Colonic mucosa (tissue), 4 donors: ENCODE measurements at places on chromosomes 5 and 9. TPM values are rescaled to one million over a fixed set of nuclear protein-coding genes. Genes with fewer than 3 reads are reported as not detected.

The PCDHA3 gene
- total RNA-seq = 0.11 TPM

The CRHBP gene
- total RNA-seq = 0.61 TPM

The SLC4A9 gene
- not detected for total RNA-seq

The SH3TC2 gene
- 2.5 TPM for total RNA-seq

The PCDHGB2 gene
- 0.47 TPM for total RNA-seq

The PCDH12 gene
- total RNA-seq = 1.3 TPM

The LCN1 gene
- not detected for total RNA-seq

The FAM153A gene
- 0.52 TPM for total RNA-seq

The COL5A1 gene
- 10.9 TPM for total RNA-seq

The CCDC192 gene
- not detected for total RNA-seq

The GOLPH3 gene
- total RNA-seq = 128 TPM

- DNase-seq = no peak
These were observed 346.5 kb upstream of the MEF2C start for GRCh38 chr5:89229331-89230070.

- no peak for DNase-seq
These were observed 634.4 kb upstream of the C9orf72 start for GRCh38 chr9:28207657-28208056.

DNA sequence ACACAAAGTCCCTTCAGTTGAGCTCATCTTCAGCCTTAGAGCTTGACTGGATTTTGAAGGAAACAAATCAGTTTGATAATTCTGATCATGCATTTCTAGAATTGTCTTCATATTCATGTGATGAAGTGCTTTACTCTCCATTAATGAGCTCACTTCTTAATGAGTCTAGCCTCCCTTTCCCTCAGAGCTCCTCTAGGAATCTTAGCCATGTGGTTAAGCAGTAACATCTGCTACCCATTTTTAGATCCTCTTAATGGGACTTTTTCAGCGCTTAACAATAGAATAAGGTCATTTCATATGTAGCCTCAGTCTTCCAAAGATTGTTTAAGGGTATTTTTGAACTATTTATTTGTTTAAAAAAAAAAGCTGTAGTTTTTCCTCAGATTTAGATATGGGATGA lies 36.9 kb upstream of the LURAP1L start:
- no peak for DNase-seq

- no peak for DNase-seq
These were observed 290.8 kb downstream of the MED10 start for GRCh38 chr5:6087576-6087975.

- DNase-seq = no peak
These were observed 97.8 kb downstream of the C5orf15 start for GRCh38 chr5:133870661-133871060.

GRCh38 chr5:74070766-74071165 lies 444.8 kb downstream of the ARHGEF28 start:
- no peak for DNase-seq

- DNase-seq = no peak
These were observed 55.7 kb downstream of the THBS4 start for GRCh38 chr5:80090884-80091166.

DNA sequence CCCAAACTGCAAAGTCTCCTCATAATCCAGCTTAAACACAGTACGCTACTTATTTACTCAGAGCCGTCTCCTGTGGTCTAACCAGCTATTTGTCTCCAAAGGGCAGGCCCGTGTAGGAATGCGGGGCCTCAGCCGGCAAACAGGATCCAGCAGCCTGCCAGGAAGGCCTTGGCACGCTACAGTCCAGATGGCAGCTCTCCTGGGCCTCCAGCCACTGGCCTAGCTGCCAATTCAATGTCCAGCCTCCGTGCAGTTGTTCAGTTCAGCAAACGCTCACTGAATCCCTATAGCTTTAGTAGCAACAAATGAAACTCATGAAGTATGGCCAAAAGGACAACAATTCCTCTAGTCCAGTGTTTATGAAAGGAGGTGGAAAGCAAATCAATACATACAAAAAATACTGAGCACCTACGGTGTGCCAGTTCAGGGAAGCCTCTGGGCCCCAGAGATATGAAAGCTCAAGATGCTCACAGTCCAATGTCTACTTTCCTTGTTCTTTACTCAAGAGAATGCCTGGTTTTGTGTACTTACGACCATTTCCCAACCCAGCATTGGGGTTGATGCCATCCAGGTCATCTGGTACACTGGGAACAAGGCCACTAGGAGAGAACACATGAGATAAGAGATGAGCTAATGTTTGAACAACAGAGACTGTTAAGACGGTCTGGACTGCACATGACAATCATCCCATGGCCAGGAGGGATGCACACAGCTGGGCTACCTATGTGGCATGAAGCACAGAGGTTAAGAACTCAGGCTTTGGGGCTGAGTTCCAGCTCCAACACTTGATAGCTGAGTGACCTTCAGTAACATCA lies 8.3 kb downstream of the CDK5RAP2 start:
- no peak for DNase-seq

DNA sequence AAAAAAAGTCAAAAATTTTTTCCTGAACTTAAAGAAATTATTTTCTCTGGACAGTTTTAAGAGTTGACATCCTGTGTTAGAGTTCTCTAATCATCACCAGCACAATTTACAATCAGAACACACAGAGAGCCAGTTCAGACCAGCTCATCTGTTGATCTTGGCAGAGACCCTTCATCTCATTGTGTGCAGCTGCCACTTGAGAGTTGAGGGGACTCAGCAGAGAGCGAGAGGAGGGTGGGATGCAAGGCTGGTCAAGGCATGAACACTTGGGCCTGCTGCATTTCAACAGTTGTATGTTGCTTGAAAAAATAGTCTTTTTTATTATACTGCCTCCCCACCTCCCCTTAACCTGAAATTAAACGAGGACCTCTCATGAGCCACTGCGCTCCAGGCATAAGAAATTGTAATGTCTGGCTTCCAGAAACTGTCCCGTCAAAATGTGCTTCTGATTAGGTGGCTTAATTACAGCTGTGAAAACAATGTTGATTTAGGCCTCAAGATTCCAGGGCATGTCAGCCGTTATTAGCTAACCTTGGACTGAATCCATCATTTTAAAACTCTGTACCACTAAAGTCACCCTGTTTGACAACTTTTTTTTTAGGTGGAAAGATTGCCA lies 383.6 kb downstream of the CCDC171 start:
- DNase-seq = no peak

DNA sequence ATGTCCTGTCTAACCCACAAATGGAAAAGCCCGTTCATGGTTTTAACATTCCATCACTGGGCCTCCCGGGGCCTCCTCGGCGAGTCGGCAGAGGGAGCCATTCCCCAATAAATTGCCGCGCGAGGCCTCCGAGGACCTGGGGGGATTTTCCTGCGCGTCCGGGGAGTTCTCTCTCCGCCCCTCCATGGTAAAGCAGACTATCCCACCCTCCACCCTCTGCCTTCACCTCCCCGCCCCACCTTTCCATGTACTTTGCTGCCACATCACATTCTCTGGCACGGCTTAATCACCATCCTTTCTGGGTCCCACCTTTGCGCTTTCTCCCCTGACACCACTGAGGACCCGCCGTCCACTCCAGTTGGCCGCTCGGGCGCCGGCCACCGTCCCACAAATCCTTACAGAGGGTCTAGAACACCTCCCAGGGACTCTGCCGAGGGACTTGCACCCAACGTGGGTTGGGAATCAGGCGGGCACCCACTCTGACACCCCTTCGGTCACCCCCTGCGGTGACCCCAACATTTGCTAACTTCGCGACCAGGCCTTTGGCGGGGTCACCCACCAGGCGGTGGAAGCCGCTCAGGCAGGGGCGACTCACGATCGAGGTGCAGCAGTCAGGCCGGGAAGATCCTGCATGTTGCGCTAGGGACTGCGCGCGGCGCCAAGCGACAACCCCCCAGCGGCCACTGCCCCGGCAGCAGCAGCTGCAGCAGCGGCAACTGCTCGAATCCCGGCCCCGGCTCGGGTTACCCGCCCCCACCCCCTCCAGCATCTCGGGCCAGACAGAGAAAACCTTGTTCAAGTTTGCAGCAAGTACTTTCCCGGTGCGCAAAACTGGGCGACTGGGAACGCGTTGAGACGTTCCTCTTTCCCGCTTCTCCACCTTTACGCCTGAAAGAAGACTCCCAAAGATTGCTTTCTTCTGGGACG lies at the start of gene MEGF10:
TSS of gene MEGF10 (plus strand) at position 778 of the 927 bp plus-strand sequence. CDS start 40,513 bp downstream, outside the sequence.
- peak; percentile 35 for DNase-seq

DNA sequence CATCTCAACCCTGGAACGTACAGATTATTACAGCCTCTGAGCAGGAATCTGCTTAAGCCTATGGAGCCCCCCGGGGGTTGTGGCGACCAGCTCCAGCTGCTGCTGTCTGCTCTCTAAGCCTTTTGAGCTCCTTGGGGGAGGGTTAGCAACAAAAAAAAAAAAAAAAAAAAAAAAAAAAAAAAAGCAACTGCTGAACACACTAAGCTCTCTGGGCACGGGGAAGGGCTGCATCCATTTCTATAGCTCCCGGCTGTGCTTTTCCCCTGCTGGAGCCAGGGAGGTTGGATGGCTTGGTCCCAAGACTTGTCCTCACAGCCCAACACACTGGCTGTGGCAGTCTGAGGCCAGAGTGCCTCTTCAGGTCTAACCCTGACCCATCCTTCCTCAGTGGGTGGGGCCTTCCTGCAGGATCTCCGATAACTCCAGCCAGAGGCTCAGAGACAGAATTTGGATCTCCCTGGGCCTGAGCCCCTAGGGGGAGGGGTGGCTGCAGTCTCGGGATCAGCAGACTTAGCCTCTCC lies 82.1 kb downstream of the FBN2 start:
- no peak for DNase-seq

DNA sequence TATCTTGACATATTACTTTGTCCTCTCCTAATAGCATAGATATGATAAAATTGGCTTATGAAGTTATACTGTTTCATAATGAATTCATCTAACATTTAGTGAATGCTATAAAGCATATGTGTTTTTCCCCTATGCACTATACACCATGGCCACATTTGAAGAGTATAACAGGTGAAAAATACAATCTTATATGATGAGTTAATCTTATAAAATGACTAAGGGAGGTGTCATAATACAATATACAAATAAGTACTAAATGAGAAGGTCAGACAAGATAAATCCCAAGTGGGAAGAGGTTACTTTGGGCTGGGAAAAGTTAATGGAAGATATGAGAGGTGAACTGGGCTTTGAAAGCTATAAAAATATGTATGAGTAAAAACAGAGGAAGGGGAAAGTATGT lies 174.4 kb downstream of the PCSK1 start:
- no peak for DNase-seq

DNA sequence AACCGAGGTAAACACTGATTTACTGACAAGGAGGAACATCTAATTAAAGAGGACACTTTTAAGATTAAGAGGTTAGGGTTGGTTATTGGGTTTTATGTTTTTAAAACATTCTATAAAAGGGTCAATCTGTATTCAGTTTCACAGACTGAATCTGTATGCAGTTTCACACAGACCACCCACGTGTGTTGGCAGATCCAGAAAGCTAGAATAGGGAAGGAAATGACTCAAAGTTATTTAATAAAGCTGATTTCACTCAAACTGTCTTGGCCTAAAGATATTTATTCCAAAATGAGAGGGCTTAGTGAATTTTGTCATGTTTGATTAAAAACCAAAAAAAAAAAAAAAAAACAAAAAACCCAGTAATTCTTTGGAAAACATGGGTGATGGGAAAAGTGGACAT lies 140.2 kb downstream of the SLC24A2 start:
- DNase-seq = no peak

GRCh38 chr5:181114284-181114843 lies 16.6 kb downstream of the OR2V1 start:
- no peak for DNase-seq
